ENCODE measurements at places on chromosomes 2 and 18. TPM values are rescaled to one million over a fixed set of nuclear protein-coding genes. Genes with fewer than 3 reads are reported as not detected.
A peak's percentile ranks its signal among the peaks of the same experiment; 100 is the strongest.

- no peaks in the 10 kb centered on the region for H3K36me3 ChIP-seq
- no peak overlapping the region for H3K4me3 ChIP-seq
- no peak for DNase-seq
- H3K27ac ChIP-seq, result no peak overlapping the region
- H3K27me3 ChIP-seq, result no peaks in the 10 kb centered on the region
Measured at GRCh38 chr2:128420776-128421175, 102.1 kb upstream of the HS6ST1 start.

DNA sequence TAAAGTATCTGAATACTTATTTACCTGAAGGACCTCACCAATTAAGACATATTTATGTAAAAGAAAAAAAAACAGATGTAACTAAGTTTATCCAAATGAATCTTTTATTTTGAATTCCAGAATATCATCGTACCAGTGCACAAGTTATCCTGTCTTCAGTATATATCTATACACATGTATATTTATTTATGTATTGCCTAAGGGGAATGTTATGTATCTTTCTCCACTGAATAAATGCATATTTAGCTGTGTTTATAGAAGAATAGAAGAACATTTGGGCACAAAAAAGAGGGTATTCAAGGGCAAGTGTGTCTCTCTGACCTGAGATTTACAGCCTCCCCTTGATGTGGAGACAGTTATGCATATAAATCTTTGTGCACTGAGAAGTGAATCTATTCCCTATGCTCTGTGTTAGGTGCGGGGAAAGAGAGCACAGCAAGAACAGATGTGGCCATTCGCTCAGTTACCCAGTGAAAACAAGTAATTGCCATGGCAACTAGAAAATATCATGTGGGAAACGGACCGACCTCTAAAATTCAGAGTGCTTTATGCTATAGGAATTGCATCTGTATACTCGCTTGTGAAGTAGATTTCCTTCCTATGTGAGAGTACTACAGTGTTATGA is 39.5 kb upstream of the ASXL3 start:
- no peak for DNase-seq
- H3K27me3 ChIP-seq, result no peaks in the 10 kb centered on the region
- no peak overlapping the region for H3K27ac ChIP-seq
- H3K36me3 ChIP-seq, result no peaks in the 10 kb centered on the region

GRCh38 chr2:28021898-28022297 is 131.4 kb downstream of the BABAM2 start:
- H3K27ac ChIP-seq, result no peak overlapping the region
- peaks cover 4% of the 10 kb centered on the region for H3K36me3 ChIP-seq
- no peak overlapping the region for H3K4me3 ChIP-seq
- no peaks in the 10 kb centered on the region for H3K27me3 ChIP-seq
- no peaks in the 10 kb centered on the region for H3K4me1 ChIP-seq

DNA sequence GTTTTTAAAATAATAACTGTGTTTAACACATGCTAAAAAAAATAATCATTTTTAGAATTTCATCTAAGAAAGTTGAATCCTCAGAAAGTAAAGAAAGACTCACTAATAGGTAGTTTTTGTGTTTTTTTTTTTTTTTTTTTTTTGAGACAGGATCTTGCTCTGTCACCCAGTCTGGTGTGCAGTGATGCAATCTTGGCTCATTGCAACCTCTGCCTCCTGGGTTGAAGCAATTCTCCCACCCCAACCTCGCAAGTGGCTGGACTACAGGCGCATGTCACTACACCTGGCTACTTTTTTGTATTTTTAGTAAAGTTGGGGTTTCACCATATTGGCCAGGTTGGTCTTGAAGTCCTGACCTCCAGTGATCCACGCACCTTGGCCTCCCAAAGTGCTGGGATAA is 7.1 kb downstream of the CKAP2L start:
- no peaks in the 10 kb centered on the region for H3K27me3 ChIP-seq
- H3K36me3 ChIP-seq, result no peaks in the 10 kb centered on the region
- H3K4me3 ChIP-seq, result no peak overlapping the region
- no peak overlapping the region for H3K27ac ChIP-seq
- no peak for DNase-seq

- peaks cover 17% of the 10 kb centered on the region for H3K4me1 ChIP-seq
- H3K27me3 ChIP-seq, result no peaks in the 10 kb centered on the region
- no peak for DNase-seq
Measured at GRCh38 chr18:61732854-61733253, 160.0 kb downstream of the RNF152 start.

DNA sequence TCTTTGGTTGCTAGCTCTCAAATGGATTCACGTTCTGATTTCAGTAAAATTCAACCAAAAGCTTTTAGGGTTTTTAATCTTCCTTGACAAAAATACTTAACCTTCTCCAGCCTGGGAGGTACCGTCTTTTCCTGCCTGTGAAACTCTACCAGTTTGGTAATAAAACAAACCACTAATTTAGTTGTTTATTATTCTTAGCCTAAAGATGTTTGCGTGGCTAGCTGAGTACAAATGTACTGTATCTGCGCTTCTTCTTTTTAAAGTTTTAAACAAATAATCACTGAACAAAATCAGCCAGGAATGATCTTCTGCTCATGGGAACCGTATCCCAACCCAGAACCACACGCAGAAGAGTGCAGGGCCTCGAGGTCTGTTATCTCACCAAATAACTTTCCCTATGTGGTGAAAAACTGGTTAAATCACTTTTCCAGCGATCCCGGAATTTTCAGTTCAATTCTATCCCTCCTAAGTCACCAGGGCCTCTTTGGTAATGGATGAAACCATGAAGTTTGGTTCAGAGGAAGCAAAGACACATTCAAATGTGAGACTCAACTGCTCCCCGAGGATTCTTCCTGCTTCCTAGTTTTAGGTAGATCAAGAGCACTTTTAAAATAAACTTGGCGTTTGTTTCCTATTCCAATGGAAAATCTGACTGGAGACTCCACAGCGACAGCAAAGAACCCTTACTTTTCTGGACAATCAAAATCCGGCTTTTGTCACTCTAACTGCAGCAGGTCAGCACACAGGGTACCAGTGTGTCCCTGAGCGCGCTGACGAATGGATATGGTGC is 36.1 kb downstream of the BCL2 start:
- H3K4me1 ChIP-seq, result peaks cover 14% of the 10 kb centered on the region
- H3K27ac ChIP-seq, result no peak overlapping the region
- H3K27me3 ChIP-seq, result no peaks in the 10 kb centered on the region
- H3K4me3 ChIP-seq, result no peak overlapping the region
- no peaks in the 10 kb centered on the region for H3K36me3 ChIP-seq

The TNFRSF11A gene
- 4.9 TPM for total RNA-seq

DNA sequence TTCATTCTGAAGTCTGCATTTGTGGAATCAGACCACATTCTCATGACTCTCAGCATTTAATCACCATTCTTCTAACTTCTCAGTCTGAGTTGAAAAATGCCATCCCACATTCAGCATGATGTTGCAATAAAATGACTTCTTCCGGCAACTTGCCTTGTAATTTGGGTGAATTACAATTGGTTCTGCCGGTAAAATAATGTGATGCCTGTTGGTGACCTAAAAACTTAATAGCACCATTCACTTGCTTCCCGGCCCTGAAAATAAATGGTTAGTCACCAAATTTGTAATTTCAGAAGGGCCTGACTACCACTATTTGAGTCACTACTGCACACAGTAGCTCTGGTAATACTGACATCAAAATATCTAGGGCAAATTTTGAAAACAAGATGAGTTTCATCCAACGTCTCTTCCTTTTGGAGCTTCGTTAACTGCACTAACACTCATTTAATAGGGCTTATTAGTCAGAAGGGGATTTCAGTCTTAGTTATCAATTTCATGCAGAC is 637.1 kb upstream of the CHAC2 start:
- H3K4me1 ChIP-seq, result no peaks in the 10 kb centered on the region
- H3K27ac ChIP-seq, result no peak overlapping the region
- H3K4me3 ChIP-seq, result no peak overlapping the region
- H3K36me3 ChIP-seq, result no peaks in the 10 kb centered on the region
- no peaks in the 10 kb centered on the region for H3K27me3 ChIP-seq

- H3K4me3 ChIP-seq, result no peak overlapping the region
- no peaks in the 10 kb centered on the region for H3K36me3 ChIP-seq
- H3K27me3 ChIP-seq, result no peaks in the 10 kb centered on the region
Measured at GRCh38 chr2:184444217-184444616, 154.1 kb upstream of the ZNF804A start.

DNA sequence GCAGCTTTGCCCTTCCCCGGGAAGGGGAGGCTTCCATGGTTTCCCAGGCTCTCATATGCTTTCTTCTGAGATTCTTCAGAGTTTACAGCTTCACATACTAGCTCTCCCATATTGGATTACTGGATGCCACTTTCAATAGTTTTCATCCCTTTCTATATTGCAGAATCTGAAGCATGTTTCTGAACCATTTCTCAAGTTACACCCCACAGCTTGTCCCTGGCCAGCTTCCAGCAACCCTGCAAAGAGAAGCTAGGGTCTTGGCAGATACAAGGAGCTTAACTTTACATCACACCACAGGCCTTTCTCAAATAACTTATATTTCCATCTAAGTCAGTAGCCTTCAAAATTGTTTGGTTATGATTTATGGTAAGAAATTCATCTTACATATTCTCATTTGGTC is 39.6 kb downstream of the LHCGR start:
- H3K27ac ChIP-seq, result no peak overlapping the region
- H3K4me1 ChIP-seq, result no peaks in the 10 kb centered on the region
- no peaks in the 10 kb centered on the region for H3K27me3 ChIP-seq
- no peak overlapping the region for H3K4me3 ChIP-seq

- no peak overlapping the region for H3K27ac ChIP-seq
- H3K4me1 ChIP-seq, result peaks cover 15% of the 10 kb centered on the region
- H3K4me3 ChIP-seq, result no peak overlapping the region
- H3K27me3 ChIP-seq, result no peaks in the 10 kb centered on the region
- no peaks in the 10 kb centered on the region for H3K36me3 ChIP-seq
Measured at GRCh38 chr18:36590621-36591580, 237.9 kb downstream of the TPGS2 start.

GRCh38 chr18:3578621-3579020 is 128.6 kb downstream of the TGIF1 start:
- H3K4me1 ChIP-seq, result no peaks in the 10 kb centered on the region
- no peak for DNase-seq
- H3K27me3 ChIP-seq, result no peaks in the 10 kb centered on the region
- no peak overlapping the region for H3K4me3 ChIP-seq
- H3K36me3 ChIP-seq, result no peaks in the 10 kb centered on the region

GRCh38 chr2:1014802-1015201 is 64.2 kb downstream of the SNTG2 start:
- no peak overlapping the region for H3K4me3 ChIP-seq
- H3K27ac ChIP-seq, result no peak overlapping the region
- H3K4me1 ChIP-seq, result no peaks in the 10 kb centered on the region

The SPDYA gene
- total RNA-seq, result 5.3 TPM

GRCh38 chr2:172282944-172283343 is 144.4 kb upstream of the ITGA6 start:
- no peaks in the 10 kb centered on the region for H3K36me3 ChIP-seq
- DNase-seq, result no peak
- no peaks in the 10 kb centered on the region for H3K27me3 ChIP-seq
- peaks cover 14% of the 10 kb centered on the region for H3K4me1 ChIP-seq
- no peak overlapping the region for H3K27ac ChIP-seq
- H3K4me3 ChIP-seq, result no peak overlapping the region

DNA sequence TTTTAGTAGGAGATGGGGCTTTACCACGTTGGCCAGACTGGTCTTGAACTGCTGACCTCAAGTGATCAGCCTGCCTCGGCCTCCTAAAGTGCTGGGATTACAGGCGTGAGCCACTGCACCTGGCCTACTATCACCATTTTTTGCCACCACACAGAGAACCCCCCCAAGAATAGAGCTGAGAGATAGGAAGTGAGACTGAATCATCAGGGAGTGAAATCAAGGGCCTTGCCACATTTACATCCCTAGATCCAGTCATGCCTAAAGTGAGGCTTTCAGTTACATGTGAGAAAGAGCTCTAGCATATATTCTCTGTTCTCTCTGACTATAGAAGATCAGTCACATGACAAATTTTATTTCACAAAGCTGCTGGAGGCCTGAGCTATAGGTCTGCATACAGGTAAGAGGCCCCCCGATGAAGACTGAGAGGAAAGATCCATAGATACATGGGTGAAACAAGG is 28.0 kb upstream of the KCMF1 start:
- no peak overlapping the region for H3K27ac ChIP-seq
- peaks cover 7% of the 10 kb centered on the region for H3K4me1 ChIP-seq
- no peaks in the 10 kb centered on the region for H3K27me3 ChIP-seq
- no peak for DNase-seq
- H3K36me3 ChIP-seq, result no peaks in the 10 kb centered on the region
- H3K4me3 ChIP-seq, result no peak overlapping the region

GRCh38 chr2:152497481-152498052 is 162.6 kb downstream of the FMNL2 start:
- H3K36me3 ChIP-seq, result no peaks in the 10 kb centered on the region
- H3K27ac ChIP-seq, result no peak overlapping the region
- peaks cover 62% of the 10 kb centered on the region for H3K4me1 ChIP-seq

DNA sequence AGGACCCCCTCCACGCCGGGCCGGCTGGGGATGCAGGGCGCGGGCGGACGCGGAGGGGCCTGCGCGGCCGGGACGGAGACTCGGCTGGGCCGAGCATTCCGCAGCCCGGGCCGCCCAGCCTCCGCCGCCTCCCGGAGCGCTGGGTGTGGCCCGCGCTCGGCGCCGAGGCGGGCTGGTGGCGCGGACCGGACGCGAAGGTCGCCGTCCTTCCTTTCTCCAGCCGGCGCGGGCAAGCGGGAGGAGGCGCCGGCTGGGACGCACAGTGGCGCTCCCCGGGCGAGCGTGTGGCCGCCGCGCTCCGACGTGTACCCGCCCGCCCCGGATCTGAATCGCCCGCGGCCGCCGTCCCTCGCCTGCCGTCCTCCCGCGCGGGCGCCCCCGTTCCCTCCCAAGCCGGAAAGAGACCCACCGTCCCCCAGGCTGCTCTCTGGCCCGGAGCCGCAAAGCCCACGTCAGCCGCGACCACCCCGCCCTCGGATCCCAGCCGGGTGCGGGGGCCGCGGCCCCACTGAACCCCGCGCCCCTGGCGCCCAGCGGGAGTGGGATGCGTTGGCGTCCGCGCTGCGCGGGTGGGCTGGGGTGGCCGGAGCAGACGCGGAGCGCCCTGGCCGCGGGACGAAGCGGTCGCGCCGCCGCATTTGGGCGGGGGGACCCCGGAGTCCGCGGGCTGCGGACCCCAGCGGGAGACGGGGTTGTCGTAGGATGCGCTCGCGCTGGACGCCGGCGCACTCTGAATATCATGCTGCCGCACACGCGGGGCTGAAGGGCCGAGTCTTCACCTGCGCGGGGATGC is 634 bp downstream of the SPATS2L start:
- H3K4me1 ChIP-seq, result peaks cover 18% of the 10 kb centered on the region
- H3K4me3 ChIP-seq, result peak overlapping the region; percentile 94
- peak overlapping the region; percentile 94 for H3K27ac ChIP-seq
- H3K27me3 ChIP-seq, result no peaks in the 10 kb centered on the region
- no peak for DNase-seq
